Amniotic epithelial cell (primary cell): ENCODE measurements at places on chromosomes 5 and 9.

- no peak for DNase-seq
Observed at GRCh38 chr5:104139840-104140239, 577.3 kb upstream of the NUDT12 start.

DNA sequence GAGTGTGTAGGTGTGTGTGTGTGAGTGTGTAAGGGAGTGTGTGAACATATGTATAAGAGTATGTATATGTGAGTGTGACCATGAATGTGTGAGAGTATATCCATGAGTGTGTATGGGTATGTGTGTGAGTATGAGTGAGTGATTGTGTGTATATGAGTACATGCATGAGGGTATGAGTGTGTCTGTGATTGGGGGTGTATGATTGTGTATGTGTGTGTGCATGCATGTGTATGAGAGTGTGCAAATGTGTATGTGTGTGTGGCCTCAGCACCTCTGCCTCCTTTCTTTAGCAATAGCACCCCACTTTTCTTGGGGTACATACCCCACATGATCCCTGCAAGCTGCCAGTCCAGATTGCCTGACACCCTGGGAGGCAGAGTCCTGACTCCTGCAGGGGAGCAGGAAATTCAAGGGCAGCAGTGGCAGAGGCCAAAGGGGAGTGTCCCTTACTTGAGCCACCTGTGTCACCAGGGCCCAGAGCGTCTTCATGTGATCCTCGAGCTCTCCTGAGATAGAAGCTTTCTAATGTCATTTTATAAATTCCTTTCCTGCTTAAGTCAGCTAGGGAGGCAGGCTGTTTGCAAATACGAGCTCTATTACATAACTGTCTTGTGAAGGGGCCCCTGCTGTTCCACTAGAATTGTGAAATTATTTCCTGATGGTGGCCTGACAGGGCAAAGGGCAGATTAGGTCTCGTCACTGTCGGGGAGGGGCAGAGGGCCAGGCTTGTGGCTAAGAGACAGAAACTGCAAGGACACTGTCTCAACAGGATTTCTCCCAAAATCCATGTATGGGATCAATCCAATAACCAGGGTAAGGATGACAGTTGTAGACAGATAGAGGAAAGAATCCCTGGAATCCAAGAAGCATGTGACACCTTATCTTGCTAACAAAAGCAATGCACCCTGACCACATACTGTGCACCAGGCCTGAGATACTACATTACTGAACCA, 389.1 kb downstream of the GADD45G start:
- peak; percentile 16 for DNase-seq

GRCh38 chr5:14569948-14570691, 11.5 kb upstream of the OTULINL start:
- DNase-seq, result no peak

- peak; percentile 92 for DNase-seq
Observed at GRCh38 chr5:180519098-180519497, 24.9 kb downstream of the CNOT6 start.

- no peak for DNase-seq
Observed at GRCh38 chr9:16319646-16320045, 550.8 kb downstream of the BNC2 start.

DNA sequence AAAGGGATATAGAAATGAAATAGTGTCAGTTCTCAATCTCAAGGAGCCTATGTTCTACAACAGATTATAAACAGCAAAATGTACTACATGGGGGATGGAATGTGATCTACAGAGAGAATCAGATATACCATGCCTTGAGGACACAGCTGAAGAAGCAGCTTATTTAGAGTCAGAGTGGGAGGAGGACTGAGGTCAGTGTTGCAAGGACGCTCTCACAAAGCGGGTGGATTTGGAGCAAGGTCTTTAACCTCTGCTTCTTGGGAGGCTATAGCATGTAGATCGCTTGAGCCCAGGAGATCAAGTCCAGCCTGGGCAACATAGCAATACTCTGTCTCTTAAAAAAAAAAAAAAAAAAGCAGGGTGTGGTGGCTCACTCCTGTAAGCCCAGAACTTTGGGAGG, 32.8 kb upstream of the PLIN2 start:
- DNase-seq, result peak; percentile 41

- peak; percentile 27 for DNase-seq
Observed at GRCh38 chr5:10352430-10353240, 860 bp upstream of the MARCHF6 start.

GRCh38 chr5:5288201-5288600, 134.3 kb upstream of the ICE1 start:
- DNase-seq, result peak; percentile 31

- peak; percentile 95 for DNase-seq
Observed at GRCh38 chr5:40497573-40497972, 182.1 kb upstream of the PTGER4 start.

DNA sequence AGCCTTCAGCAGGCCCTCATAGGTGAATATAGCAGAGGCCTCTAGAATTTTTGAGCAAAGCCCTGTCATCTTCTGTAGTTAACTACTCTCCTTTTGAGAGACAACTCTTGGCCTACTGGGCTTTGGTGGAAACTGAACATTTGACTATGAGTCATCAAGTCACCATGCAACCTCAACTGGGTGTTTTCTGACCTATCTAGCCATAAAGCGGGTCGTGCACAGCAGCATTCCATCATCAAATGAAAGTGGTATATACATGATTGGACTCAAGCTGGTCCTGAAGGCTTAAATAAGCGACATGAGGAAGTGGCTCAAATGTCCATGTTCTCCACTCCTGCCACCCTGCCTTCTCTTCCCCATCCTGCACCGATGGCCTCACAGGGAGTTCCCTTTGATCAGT, 1115.5 kb downstream of the TAF11L14 start:
- DNase-seq, result no peak

GRCh38 chr9:81069923-81070322, 619.4 kb downstream of the TLE1 start:
- DNase-seq, result peak; percentile 18

GRCh38 chr9:3894772-3895171, 369.0 kb upstream of the RFX3 start:
- peak; percentile 90 for DNase-seq

DNA sequence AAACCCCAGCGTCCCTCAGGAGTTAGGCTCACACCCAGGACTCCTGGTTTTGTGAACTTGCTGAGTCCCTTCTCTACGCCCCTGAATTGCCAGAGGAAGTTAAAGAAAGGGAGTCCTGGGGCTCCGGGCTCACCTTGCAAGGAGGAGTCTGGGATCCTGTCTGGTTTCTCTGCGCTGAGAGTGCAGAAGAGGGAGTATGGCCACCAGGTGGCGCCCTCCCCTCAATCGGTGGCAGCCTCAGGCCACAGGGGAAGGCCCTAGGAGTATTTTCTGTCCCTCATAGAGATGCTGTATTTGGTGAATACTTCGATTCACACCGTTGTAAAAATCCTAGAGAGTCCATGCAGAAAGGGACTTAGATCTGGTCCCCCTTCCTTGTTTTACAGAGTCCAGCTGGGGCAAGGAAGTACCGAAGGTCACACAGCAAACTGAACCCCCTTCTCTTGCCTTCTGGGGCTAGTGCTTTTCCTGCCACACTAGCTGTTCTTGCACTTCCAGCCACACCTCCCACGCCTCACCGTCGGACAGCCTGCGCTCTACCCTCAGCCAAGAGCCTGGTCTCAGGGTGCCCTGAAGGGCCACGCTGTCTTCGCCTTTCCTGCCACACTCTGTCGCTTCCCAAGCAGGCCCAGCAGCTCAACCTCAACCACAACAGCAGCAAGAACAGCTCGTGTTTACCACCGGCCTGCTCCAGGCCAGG, 10.2 kb downstream of the HAND1 start:
- peak; percentile 51 for DNase-seq

DNA sequence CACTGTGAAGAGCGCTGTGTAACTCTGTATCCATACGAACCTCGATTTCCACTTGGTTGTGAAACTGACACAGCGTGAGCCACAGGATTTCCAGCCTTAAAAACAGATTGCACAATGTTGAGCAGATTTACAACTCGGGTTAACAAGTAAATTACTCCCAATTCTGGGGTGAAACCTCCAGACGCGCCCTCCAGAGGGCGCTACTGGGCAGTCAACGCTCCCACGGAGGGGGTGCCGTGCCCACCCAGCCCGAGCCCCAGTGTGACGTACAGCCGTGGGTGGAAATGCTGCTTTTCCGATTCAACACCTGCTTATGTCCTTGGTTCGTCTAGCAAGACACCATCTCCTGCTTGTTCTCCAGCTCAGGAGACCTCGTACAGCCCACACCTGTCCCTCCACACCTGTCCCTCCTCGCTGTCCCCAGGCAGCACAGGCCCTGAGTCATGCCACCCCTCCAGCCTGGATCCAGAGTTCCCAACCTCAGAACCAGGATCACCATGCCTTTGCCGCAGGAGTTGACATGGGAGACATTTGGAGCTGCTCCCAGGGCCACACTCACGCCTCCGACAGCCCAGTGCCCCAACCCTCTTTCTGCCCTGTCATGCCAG, 34.4 kb upstream of the SLC6A3 start:
- DNase-seq, result peak; percentile 97

- no peak for DNase-seq
Observed at GRCh38 chr5:178381206-178381605, 148.6 kb upstream of the PHYKPL start.

- DNase-seq, result no peak
Observed at GRCh38 chr5:167871091-167871490, 420.4 kb upstream of the WWC1 start.

GRCh38 chr5:143259254-143259605, 144.3 kb downstream of the NR3C1 start:
- DNase-seq, result no peak

DNA sequence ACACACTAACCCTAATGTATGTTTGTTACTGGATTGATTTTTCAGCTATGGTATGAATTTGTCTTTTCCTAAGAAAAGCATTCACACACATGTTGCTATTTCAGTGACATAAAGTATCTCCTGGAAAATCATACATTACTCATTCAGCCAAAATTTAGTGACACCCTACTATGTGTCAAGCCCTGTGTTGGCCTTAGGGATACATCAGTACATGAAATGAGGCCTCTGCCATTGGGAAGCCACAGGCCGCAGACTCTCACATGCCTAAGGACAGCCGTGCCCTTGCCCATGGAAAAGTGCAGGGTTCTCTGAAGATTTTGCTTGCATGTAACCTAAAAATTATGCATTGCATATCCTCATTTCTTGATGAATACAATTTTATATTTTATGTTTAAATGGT, 5.2 kb upstream of the MARCHF6 start:
- no peak for DNase-seq

GRCh38 chr9:129258823-129259301, 80.8 kb upstream of the IER5L start:
- DNase-seq, result no peak

DNA sequence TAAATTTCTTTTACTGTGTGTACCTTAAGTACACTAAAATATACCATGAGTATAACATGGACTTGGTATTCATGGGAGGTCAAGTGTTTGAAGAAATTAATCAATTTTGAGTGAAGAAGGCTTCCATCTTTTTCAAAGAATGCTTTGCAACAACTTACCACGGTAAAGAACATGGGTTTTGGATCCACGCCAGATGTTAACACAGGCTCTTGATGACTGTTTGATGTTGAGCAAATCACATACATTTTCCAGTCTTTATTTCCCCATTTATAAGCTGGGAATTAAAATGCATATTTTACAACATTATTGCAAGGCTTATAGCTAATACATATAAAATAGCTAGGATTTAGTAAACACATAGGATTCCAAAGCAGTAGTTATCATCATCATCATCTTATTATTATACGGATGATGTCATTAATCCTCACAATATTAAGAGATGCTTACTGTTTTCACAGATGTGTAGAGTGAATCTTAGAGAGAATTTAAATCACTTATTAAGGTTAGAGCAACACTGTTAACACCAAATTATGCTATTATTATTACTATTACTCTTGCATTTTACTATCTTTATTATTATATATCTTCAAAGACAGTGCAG, 362.0 kb downstream of the PRELID2 start:
- DNase-seq, result peak; percentile 66

DNA sequence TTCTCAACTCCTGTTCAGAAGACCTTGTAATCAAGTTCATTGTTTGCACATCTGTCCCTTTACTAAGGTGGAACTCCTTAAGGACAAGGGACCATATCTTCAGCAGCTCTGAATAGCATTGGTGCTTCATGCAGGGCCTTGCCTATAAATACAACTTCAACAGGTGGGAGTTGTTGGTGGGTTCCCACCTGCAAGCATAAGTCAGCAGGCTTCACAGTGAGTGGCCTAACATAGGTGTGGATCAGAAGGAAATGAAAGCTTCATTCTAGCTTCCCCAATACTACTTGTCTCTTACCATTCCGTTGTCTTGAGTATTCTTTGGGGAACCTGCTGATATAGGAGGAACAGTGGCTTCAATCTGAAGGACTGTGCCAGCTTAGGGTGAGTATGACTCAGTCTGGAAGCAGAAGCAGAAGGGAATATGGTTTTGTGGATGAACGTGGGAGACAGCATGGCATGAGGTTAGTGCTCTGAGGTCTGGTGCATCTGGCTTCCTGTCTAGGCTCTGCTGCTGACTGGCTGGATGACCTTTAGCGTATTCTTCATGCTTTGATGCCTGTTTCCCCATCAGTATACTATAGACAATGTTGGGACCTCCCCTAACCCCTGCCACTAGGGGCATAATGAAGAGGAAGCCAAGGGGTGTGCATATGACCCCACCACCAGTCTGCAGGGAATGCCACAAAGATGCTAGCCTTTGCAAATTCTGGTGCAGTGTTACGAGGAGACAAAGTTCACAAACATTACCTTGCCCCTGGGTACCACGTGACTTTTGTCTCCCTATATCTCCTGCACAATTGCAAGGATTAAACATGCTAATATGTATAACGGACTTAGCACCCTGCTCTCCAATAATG, 192.3 kb downstream of the PALM2AKAP2 start:
- DNase-seq, result no peak
